ENCODE measurements at places on chromosomes 7 and 10.

- DNase-seq: no peak
These were observed 99.6 kb upstream of the NAMPT start for GRCh38 chr7:106384373-106384772.

DNA sequence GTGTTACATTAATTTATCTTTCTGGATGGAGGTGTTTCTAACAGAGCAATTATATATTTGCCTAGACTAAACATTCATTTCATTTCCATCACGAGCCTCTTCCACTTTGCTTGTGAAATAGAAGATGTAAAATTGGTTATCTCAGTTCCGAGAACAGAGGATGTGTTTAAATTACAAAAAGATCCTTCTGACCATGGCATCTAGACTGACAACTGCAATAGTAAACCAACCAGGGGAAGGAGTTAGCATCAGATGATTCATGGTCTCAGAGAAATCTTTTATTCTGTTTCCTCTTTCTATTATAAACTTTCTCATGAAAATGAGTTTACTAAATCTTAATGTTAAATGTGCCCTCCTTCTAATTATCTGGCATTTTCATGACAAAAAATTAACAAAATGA lies 149.8 kb upstream of the WDR11 start:
- no peak for DNase-seq

DNA sequence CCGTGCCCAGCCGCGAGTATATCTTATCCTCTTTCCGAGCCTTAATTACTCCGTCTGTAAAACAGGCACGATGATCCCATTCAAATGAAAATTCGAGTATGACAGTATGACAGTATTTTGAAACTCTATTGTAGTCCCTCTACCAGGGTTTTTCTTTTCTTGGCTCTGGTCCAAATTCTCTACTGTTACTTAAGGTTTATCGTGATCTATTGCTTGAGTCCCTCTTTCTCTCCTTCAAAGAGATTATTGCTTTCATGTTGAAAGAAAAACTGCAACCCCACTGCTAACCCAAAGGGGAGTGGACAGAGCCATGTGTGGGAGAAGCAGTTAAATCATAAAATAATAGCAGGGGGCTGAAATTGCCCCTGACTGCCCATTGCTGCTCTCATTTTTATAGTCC lies 1156.6 kb upstream of the AUTS2 start:
- no peak for DNase-seq

DNA sequence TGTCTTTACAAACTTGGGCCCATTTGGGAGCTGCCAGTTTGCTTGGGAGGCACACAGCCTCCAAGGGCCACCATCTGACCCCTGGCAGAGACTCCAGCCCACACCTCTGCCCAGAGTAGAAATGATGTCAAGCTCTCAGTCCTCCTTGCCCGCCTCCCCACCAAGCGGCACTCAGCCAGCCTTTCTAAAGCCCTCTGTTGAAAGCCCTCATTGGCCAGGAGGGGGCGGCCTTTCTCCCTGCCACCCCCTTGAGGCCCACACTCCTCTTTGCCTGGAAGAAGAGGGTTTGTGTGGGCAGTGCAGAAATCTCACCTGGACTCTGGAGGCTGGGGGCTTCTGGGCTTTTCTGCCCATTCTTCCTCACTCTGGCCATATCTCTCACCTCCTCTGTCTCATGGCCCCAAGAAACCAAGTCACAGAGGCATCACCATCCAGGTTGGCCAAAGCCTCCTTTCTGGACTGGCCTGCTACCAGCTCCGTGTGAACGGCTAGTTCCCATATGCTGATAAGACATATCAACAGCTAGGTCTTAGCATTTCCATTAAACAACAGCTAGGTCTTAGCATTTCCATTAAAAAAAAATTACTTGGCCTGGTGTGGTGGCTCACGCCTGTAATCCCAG lies 36.1 kb downstream of the UBTD1 start:
- peak; percentile 12 for DNase-seq

DNA sequence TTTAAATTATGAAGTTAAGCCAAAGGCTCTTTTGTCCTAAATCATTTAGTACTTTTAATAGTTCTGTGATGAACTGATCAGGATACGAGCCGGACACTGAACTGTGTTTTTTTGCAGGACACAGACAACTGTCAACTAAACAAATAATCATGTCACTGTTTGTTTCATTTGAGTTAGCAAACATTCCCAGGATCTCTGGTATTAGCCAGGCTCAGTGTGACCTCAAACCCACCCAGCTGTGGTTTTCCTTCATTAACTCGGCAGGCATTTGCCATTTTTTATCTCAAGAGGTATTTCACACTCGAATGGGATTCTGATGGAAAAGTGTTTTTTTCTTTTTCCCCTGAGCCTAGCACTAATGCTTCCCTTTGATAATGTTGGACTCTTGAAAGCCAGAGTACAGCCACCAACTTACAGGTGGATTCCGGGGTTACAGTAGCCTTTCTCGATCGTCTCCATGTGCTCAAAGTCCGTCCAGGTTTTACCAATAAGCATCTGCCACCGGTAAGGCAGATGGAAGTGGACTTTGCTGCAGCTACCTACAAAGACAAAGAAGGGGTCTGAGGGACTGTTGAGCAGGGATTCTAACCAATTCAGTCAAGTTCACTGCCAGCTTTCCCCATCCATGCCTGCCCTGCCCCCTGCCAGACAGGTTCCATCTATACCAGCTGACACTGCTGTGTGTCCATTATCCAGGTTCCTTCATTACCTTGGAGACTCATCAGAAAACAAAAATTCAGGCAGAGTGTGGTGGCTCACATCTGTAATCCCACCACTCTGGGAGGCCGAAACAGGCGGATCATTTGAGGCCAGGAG lies 33.4 kb downstream of the ZC3HAV1 start:
- no peak for DNase-seq

DNA sequence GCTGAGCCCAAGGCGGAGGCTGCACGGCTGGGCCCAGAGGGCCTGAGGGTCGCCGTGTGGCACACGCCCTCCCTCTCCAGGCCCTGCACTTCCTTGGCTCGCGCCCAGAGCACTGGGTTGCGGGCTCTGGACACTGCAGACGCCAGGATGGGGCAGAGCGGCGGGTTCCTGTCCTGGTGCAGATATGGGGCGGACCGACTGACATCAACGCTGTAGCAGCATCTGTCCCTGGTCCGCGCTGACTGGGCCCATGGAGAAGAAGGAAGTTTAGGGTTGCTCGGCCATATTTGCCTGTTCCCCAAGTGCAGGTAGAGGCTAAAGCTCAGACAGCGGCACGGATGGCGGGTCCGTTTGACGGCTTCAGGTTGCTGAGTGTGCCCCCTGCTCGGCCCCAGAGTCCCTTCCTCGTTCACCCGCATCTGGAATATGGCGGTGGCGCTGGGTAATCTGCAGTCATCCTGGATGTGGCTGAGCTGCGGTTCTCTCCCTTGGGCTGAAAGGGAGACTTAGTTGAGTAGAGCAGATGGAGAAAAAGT lies 116.1 kb downstream of the OR13A1 start:
- DNase-seq: no peak

- no peak for DNase-seq
These were observed 119.7 kb downstream of the FGFR2 start for GRCh38 chr10:121478556-121478955.

GRCh38 chr7:3138206-3138605 lies 94.5 kb upstream of the CARD11 start:
- no peak for DNase-seq

DNA sequence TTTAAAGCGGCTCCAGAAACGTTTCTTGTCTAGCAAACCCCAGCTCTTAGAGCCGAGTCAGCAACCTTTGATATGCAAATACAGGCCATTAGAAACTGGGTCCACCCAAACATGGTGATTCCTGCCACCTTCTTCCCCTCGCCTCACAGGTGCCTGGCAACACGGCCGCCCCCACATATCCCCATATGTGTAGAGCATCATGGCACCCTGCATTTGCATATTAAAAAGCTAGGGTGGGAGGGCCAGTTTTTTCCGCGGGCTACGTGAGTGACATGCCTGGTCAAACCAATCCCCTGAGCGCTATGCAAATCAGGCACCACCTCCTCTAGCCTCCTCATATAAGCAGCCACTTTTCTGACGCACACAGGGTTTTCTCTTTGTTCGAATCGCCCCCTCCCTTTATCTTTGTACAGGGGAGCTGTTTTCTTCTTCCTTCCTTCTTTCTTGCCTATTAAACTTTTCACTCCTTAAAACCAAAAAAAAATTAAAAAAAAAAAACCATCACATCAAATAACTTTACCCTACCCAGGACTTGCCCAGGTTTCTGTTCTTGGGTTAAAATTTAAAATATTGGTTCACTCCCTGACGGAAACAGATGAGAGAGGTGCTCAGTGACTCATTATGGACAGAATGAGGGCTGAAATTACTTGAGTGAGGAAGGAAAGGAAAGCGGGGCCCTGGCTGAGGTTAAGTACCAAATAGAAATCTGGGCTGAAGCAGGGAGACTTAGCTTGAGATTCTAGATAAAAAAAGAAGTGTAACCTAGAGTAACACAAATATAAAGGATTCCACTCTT lies 59.8 kb downstream of the COA1 start:
- DNase-seq: peak; percentile 71

DNA sequence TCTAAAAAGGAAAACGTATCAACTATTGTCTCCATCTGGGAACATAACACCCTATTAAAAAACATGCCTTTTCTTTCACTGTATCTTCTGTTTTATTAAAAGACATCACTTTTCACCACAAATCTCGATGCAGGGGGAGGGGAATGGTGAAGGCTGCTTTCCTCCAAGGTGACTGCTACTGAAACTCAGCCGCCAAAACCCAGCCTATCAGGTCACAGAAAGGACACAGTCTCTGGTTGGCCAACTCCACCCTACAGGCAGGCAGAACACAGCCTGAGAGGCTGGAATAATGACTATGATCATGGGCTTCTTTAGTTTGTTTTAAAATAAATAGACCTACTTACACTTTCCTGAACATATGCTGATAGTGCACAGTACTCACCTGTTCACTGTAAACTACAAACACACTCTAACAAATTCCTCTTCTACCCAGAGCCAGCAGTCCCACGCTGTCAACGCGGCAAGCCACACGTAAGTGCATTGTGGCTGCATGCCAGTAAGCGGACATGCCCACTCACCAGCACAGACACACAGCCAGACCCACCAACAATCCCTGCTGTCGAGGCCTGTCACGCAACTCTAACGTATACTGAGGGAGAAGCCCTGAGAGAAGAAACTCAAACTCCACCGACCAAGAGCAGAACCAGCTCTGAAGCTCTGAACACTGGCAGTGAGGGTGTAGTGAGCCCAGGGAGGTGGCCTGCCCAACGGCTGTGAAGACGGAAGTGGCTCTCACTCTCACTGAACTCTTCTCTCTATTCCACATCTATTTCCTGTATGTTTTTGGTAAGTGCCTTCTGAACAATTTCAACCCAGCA lies 41.8 kb downstream of the NCAPG2 start:
- DNase-seq: no peak

GRCh38 chr7:43905209-43905946 lies 1.0 kb downstream of the URGCP start:
- no peak for DNase-seq

DNA sequence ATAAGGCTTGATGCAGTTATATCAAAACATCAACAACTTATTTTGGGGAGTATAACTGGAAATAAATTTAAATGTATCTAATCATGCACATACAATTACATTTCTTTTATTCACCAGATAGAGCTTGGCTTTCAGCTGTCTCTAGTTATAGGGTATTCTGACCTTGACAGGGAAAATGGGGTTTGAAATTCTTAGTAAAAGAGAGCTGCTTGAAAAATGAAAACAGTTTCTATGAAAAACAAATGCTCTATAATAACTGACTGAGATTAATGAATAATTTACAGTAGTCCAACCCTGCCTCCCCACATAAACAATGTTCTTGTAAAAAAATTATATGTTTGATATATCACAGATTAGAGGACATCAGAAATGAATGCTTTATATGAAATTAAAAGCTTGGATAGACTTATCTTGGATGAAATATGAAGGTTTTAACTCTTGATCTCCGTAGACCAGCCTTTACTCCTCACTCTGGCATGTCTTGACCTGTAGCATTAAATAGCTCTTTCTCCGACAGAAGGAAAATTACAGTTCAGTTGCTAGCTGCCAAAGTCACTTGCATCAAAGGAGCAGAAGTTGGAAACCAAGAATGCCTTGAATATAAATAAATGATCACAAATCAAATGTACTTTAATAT lies 32.1 kb downstream of the VWC2 start:
- no peak for DNase-seq

GRCh38 chr10:32386623-32387260 lies 39.8 kb upstream of the EPC1 start:
- no peak for DNase-seq

DNA sequence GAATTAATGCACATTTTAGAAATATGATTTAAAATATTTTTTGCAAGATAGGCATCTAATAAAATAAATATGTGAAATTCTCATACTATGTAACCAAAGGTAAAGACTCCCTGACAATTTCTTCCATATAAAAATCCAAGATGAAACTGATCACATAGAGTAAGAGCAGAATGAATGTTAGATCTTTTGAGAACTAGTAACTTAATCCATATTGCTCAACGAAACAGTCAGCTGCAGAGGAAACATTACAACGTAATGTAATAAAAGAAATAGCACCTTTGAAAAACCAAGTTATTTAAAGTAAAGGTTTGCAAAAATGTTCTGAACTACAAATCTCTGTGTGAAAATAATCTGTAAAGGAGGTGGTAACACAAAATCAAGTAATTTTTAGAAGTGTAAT lies 28.8 kb downstream of the HACD1 start:
- DNase-seq: no peak

DNA sequence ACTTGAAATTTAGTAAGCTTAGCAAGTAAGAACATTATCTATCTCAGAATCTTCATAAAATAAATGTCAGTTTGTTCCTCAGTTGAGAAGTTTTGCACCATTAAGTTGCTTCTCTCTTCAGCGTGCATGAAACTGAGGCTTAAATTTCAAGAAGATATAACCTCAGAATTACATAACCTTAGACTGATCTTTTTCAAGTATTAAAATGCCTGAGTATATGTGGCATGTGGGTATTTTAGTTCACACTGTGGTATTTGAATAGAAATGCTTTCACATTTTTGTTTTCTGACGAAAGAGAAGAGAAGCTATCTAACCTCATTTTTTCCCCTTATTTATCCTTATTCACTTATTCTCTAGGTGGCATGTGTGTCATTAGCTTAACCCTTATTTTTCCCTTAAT lies 104.1 kb downstream of the PHF14 start:
- DNase-seq: no peak

DNA sequence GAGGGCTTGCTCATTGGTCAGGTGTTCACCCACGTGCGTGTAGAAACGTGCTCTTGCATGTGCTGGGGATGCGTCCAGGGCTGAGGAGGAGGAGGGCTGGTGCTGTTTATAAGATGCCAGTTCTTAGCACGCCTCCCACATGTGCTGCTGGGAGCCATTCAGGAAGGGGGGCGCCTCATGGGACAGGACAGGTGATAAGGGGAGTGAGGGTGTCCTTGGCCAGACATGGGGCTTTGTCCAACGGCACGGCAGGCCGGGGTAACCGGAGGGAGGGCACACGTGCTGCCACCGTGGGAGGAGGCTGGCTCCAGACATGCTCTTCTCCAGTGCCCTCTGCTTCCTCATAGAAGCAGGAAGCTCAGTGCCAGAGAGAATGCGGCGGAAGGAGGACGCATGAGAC lies 150.0 kb downstream of the ZMYND11 start:
- no peak for DNase-seq

DNA sequence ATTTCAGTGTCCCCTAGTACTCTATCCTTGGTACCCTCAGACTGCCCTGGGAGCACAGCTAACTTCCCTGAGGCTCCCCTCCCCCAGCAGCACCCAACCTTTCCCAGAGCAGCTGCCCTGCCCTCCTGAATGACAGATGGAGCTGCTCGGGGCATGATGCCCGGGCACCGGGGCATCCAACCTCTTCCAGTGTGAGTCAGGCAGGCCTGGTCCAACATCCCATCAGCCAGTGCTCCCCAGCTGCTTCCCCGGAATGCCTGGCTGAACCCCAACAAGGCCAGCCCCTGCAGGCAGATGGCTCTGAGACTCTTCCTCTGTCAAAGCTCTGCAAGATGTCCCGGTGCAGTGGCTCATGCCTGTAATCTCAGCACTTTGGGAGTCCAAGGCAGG lies 11.9 kb upstream of the TSPAN15 start:
- no peak for DNase-seq
